SK-MEL-5 (cell line): ENCODE measurements at places on chromosomes 11 and 22. TPM values are rescaled to one million over a fixed set of nuclear protein-coding genes. Genes with fewer than 3 reads are reported as not detected.

DNA sequence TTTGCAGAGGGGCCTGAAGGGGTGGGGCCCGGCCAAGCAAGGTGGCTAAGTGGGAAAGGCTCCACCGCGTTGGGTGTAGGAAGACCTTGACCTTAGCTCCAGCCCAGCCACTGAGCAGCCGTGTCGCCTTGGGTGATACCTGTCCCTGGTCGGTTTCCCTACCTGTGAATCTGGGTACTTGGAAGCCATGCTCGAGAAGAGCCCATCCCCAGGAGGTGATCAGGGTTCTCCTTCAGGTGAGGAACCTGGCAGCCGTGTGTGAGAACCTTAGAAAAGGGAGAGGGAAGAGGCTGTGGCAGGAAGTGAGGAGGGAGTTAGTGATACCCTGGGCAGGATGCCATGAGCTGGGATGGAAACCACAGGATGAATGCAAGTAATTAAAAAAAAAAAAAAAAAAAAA, 21.6 kb downstream of the PPARA start:
- DNase-seq, result no peak

DNA sequence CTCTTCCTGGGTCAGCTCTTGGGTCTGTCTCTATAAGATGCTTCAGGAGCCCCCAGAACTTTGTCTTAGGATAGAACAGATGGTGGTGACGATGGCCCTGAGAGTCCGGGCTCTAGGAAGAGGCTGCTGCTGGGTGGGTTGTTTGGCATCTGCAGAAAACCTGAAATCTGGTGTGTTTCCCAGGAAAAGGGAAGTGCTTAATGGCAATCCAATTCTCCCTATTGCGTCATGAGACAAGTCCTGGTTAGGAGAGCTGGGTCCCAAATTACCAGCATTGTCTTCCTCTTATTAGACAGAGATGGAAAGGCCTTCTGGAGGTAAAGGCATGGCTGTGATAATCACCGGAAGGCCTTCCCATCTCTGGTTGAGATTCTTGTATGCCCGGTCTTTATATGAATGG, 48.9 kb upstream of the GRAMD1B start:
- no peak for DNase-seq

- DNase-seq, result no peak
Observed at GRCh38 chr11:9386901-9387300, 2.4 kb downstream of the IPO7 start.

- DNase-seq, result no peak
Observed at GRCh38 chr11:64744544-64745188, 724 bp upstream of the RASGRP2 start.

GRCh38 chr22:46082633-46083032, 67.7 kb upstream of the PPARA start:
- DNase-seq, result no peak

The OR5AL1 gene
- total RNA-seq, result not detected in 2 replicates

DNA sequence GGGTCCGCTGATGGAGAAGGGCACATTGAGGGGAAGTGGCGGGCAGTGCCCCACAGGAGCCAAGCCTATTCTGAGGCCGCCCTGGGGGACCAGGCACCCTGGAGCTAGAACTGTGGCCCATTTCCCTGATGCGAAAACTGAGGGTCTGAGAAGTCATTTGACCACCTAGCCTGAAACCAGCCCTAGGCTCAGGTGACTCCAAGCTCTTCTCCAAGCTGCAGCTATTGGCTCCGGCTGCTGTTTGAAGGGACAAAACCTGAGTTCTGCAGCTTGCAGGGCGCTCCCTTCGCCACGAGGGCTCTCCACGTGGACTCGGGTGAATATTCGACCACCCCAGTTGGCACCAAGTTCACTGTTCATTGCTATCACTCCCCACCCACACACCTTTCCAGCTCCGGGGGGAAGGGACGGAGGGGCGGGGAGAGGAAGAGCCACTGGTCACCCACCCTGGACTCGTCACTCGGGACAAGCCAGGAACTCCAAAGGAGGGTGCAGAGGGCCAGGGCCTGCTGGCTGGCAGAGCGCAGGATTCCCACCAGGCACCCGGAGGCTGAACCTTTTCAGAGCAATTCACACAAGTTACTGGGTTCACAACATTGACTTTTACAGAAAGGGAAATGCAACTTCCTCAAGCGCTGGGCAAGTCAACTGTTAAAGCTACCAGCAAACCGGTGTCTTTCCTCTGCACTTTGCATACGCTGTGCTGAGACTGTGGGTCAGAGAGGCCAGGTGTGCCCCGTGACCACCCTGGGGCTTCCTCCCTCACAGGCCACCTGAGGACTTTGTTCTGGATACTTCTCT, 1.1 kb upstream of the RAC2 start:
- no peak for DNase-seq

DNA sequence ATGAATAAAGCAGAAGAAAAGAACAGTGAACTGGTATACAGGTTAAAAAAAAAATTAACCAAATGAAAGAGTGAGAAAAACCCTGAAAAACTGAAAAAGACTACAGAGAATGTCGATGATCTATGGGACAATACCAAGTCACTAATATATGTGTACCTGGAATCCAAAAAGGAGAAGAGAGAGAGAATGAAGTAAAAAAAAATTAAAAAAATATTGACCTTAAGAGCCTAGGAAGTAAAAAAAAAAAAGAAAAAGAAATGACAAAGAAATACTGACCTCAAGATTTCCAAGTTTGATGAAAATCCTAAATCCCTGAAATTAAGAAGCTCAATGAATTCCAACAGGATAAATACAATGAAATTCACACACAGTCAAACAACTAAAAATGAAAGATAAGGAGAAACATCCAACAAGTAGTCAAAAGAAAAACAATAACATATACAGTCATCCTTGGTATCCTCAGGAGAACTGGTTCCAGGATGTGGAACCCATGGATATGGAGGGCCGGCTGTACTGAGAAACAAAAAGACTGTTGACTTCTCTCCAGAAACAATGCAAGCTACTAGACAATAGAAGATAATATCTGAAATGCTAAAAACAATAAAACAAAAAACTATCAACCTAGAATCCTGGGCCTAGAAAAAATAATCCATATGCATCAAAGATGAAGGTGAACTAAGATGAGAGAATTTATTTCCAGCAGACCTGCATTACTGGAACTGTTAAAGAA, 33.5 kb upstream of the SERPIND1 start:
- no peak for DNase-seq

- peak; percentile 5 for DNase-seq
Observed at GRCh38 chr11:2475136-2475918, 30.5 kb downstream of the KCNQ1 start.

The ZNF215 gene
- 5.5 and 6.1 TPM in 2 replicates for total RNA-seq

DNA sequence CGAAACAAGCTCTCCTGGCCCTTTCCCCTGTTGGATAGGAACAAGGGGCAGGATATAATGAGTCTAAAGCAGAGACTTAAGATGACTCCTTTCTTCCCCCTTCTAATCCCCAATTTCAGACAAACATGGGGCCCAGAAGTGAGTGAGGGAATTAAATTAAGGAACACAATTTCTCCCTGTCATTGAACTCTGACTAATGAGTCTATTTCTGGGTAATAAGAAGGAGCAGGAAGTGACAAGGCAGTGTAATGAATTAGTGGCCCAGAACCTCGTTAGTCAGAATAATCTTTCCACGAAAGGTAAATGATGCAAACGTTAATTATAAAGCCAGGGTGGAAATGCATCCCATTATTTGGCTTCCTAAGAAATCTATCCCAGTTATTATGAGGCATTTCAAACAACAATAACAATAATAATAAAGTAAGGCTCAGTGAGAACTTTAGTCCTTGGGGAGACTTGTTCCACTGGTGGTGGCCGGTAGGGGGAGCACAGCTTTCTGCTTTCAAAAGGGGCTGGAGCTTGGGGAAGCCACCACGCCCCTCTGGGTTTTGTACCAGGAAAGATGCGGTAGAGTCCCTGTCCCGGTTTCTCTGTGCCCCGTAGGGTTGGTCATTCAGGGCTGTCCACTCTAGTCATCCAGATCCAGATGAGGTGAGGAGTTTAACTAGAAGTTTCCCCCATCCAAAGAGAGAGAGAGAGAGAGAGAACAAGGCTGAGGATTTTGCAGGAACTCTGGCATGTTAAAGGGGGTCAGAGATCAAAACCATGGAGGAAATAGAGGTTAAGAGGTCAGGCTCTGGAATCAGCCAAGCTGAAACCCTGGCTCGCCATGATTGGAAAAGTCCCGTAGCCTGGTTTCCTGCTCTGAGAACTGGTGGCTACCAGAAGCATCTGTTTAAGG, 298.3 kb downstream of the NTM start:
- DNase-seq, result peak; percentile 67
